NCI-H446 (cell line): ENCODE measurements at places on chromosomes 1 and 21.
A peak's percentile ranks its signal among the peaks of the same experiment; 100 is the strongest.

GRCh38 chr1:16967095-16967575 is 13.3 kb downstream of the MFAP2 start:
- peak; percentile 46 for DNase-seq

DNA sequence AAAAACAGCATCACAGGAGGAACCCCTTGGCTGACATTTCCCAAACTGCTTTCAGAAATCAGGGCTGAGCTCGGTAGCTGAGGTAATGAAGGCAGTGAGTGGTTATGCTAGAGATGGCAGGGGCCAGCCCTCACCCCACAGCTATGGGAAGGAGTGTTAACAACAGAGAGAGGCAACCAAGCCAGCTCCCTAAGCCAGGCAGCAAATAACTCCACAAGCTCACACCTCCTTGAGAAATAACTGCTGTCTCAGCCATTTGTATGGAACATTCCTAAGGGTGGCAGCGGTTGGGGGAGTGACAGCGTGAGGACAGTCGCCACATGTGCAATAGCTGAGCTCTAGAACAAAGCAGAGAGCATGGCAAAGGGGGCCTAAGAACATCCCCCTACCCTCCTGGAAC is 42.6 kb downstream of the LMX1A start:
- no peak for DNase-seq

DNA sequence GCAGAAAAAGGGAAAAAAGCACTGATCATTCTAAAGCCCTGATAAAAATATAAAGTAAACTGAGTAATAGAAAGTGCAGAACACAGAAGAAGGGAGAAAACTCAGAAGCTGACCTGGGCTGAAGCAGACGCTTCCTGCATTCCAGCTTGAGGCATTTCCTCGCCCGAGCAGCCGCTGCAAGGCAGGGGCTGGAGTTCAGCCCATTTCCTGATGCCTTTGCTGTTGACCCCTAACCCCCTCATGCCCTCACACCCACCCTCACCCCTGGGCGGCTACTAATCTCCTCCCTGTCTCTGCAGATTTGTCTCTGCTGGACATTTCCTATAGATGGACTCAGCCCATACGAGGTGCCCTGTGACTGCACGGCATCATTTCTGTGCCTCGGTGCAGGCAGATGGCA is 227.8 kb downstream of the NPHP4 start:
- DNase-seq = no peak

- no peak for DNase-seq
These were observed 675 bp downstream of the MYSM1 start for GRCh38 chr1:58699011-58699762.

DNA sequence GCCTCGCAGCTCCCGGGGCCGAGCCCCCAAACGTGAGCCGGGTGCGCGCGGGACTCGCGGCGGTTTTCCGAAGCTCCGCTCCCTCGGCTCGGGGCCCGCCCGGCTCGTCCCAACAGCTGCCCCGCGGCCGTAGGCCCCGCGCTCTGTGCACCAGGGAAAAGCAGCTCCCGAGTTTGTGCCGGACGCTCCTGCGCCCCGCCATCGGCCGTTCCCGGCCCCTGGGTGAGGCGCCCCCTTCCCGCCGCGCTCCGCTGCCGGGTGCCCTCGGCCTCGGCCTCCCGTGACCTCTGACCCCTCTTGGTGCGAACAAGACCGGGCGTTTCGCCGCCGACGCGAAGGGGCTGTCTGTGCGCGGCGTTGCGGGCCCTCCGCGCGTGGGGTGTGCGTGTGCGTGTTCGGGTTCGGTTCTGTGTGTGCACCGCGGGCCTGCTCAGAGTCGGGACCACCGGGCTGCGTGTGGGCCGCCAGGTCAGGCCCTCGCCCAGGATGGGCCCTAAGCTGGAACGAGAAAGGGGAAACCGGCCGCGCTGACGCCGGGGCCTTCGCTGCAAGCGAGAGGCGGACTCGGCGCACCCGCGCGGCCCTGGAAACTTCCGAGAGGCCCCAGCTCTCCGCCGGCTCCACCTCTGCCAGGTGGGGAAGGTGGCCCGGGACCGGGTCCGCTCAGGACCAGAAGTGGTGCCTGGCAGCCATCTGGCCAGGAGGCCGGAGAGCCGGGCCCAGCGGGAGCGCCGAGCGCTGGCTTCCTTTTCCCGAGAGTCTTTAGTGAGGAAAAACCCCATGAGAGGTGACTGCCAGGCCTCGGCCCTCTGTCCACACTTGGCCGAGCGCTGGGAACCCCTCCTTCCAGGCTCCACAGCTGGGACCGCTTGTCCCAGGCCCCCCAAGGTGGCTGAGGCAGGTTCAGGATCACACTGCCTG is 1.9 kb downstream of the PRDM16 start:
- no peak for DNase-seq

GRCh38 chr1:9362488-9362887 is 69.8 kb downstream of the SPSB1 start:
- no peak for DNase-seq

- DNase-seq = no peak
These were observed 16.5 kb upstream of the ATP6V1G3 start for GRCh38 chr1:198556971-198557370.

GRCh38 chr1:5481889-5482288 is 510.3 kb downstream of the NPHP4 start:
- no peak for DNase-seq

DNA sequence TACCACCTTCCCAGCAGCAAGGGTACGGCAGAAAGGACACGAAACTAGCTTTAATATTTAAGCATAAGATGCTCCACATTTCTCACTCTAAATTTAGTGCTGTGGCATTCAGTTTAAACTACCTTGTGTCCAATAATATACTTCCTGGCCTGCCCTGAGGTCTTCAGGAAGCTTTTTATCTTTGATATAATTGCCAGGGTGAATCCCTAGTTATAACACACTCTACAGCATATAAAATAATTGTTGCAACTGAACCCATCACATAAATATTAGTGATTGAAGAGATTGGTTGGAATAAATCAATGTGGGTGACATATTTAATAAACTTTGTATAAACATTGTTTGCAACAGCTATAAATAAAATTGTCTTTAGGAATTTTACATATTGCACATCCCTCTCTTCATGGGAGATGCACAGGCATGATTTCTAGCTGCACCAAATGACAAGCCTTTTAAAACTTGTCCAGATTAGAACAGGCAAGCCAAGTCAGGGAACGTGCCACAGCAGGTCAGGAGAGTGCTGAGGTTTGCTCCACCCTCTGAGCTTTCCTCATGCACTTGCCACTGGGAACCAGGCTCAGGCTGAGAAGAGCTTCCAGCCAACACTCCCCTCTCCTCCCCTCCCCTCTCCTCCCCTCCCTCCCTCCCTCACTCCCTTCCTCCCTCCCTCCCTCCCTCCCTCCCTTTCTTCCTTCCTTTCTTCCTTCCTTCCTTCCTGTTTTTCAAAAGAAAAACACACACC is 623.2 kb upstream of the PKN2 start:
- DNase-seq = peak; percentile 63

GRCh38 chr1:39877231-39877778 is 6.0 kb downstream of the TRIT1 start:
- no peak for DNase-seq

DNA sequence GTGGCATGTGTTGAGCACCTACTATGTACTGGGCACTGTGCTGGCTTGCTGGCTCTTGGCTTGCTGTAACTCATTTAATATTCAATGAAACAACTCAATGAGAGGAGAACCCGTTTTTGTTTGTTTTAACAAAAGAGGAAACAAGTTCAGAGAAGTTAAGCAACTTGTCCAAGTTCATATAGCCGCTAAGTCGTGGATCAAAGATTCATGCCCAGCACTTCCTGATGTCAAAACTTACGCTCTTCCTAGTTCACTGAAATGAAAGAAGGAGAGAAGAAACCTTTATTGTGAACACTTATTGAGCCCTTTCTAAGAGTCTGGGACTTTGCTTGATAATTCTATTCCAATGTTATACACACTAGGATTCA is 475.9 kb downstream of the PTPRU start:
- no peak for DNase-seq

GRCh38 chr1:54332781-54333585 is 73.2 kb downstream of the SSBP3 start:
- DNase-seq = no peak

- no peak for DNase-seq
These were observed 52.2 kb downstream of the SIPA1L2 start for GRCh38 chr1:232577772-232578171.

DNA sequence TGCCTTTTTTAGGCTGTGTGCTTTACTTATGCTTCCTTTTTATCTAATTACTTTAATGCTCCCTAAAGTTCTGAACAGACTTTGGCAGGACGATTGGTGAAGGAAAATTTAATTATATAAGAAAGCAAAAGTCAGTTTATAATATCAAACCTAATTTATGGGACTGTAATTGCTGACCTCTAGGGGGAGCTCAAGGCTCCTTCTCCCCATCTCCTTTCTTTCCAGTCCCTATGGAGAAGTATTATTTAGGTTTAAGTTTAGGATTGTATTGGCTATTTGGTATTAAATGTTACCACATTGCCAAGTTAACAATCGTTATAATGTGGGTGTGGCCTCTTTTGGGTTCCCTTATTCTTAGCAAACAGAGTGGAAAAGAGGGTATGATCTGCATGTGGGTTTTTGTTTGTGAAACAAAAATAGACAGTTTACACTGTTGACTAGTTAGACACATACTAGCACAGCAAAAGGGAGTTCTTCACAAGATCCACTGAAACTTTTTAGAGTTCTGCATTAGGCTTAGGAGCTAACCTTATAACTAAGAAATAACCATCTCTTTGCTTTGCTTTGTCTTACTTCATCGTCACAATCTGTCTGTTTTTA is 48.2 kb upstream of the TNFSF4 start:
- peak; percentile 27 for DNase-seq

DNA sequence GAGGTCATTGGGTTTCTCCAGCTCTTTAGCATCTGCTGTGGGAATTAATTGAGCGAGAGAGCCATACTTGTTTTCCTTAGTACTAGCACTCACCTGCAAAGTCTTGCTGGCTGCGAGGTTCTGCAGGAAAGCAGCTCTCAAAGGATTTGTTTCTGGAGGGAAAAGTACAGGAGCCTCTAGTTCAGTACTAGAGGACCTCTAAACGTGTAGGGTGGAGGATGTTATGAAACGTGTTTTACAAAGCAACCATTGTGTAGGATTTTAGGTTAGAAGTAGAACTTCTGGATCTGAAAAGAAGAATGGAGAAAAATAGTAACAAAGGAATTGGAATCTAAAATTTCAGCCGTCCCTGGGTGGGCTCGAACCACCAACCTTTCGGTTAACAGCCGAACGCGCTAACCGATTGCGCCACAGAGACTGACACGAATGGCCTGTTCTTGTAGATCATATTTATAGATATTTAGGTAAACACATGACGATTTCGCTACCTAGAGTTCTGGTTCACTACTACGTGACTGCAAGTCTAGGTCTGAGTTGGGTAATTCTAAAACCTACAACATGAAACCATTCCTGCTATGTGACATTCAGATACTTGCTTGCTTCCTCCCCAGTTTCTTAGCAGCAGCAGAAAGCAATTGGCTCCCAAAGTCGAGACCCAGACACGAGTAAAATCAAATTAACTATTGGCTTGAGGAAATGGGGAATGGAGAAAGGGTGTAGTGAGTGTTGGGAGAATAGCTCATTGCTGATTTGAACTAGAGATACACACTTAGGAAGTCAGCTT is 60.2 kb upstream of the CFAP126 start:
- no peak for DNase-seq

DNA sequence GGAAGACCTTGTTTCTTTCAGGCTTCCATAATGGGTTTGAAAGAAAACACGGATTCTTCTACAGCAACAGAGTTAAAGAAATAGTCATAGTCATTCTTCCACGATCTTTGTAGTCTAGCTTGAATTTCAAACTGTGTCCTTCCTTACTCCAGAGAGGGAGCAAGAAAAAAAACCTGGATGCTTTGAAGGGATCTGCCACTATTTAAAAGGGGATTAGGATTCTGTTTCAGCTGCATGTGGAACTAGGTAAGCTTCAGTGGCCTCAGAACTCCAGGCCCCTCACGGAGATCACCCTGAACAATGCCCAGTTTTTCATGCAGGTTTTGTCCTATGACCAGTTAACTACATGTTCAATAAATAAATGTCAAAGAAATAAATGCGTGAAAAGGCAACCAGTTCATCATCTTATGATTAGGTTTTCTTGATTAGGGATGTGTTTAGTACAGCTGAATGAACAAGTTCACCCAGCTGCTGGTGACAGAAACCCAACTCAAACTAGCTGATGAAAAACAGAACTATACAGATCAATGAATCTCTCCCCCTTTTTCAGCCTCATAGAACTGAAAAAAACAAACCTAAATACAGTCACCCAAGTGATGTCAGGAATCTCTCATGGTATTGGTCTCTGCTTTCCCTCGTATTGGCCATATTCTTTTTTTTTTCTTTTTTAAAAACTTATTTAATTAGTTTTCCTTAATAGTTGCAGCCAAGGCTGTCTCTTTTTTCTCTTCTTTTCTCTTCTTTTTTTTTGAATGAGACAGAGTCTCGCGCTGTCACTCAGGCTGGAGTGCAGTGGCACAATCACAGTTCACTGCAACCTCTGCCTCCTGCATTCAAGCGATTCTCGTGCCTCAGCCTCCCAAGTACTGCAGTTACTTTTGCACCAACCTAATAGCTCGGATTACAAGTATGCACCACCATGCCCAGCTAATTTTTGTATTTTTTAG is 14.6 kb upstream of the MPZL1 start:
- DNase-seq = no peak

DNA sequence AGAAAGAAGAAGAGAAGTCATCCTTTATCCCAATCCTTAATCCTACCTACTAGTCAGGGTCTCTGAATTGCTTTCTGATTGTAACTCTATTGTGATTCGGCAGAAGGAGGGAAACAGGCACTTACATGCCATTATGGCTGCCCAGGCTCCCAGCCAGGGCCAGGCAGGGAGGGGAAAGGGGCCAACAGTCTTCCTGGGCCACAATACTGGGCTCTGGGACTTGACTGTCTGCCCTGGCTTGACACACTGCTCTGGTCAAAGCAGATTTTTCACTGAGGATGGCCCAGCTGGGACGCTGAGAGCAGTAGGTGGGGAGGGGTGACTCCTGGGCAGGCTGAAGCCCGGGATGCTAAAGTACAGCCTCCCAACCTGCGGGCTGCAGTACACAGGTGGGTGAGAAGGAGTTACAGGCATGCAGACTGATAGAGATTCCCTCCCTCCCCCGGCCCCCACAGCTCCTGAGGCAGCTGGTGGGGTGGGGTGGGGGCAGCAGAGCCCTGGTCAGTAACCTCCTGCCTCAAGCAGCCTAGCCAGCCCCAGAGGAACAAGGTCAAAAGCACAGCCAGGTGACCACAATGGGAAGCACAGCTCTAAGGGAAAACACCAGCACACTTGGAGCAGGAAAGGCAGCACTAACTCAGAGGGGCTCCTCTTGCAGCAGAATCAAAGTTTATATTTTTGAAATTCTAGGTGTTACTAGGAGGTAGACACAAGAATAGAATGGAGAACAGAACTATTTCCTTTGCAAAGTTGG is 25.3 kb downstream of the KCND3 start:
- DNase-seq = peak; percentile 43
